ENCODE measurements at places on chromosomes 6 and 20. TPM values are rescaled to one million over a fixed set of nuclear protein-coding genes. Genes with fewer than 3 reads are reported as not detected.

Gene KHDC1L
- total RNA-seq: 0.83 TPM

Gene FAM209B
- total RNA-seq: not detected

Gene MAFB
- total RNA-seq: 11.6 TPM

Gene IL20RA
- 3.4 TPM for total RNA-seq

Gene SULF2
- total RNA-seq: 95.9 TPM

Gene SIRPG
- total RNA-seq: not detected

Gene GABBR1
- 29.4 TPM for total RNA-seq

Gene ADGRF4
- 0.24 TPM for total RNA-seq

All from uterus (tissue), 4 donors.